ENCODE measurements at places on chromosomes 11 and 22.

- no peak for DNase-seq
These were observed 176.2 kb upstream of the NECTIN1 start for GRCh38 chr11:119905162-119905561.

DNA sequence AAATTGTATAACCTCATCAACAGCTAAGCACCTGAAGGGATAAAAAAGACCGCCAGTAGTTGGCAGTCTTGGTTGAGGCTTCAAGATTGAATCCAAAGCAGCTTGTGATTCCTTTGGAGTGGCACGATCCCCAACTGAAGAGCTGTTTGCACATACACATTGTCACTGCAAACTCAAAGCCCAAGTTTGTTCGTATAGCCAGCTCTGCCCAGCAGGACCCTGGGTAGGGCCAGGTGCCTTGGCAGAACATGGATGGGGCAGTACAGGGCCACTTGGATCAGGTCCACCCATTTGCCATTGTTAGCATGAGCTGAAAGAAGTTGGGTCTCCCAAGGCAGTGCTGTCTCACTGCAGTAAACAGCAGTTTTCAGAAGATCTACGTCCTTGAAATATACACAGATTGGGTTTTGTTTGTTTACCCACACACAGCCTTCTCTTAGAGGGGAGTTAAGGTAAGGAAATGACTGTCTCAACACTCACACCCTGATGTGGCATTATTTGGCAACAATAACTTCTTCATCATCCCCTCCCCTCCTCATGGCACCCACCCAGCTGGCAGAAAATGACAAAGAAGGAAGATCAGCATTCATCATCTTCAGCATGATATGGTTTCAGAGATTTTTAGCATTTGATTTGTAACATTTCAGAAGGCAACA lies 132.9 kb downstream of the COMMD9 start:
- DNase-seq: no peak

GRCh38 chr11:75031771-75032549 lies 43.2 kb downstream of the NEU3 start:
- DNase-seq: peak; percentile 63

- DNase-seq: no peak
These were observed 9.5 kb downstream of the STK33 start for GRCh38 chr11:8584511-8584910.

- no peak for DNase-seq
These were observed 23.8 kb downstream of the ARHGAP1 start for GRCh38 chr11:46676436-46677158.

DNA sequence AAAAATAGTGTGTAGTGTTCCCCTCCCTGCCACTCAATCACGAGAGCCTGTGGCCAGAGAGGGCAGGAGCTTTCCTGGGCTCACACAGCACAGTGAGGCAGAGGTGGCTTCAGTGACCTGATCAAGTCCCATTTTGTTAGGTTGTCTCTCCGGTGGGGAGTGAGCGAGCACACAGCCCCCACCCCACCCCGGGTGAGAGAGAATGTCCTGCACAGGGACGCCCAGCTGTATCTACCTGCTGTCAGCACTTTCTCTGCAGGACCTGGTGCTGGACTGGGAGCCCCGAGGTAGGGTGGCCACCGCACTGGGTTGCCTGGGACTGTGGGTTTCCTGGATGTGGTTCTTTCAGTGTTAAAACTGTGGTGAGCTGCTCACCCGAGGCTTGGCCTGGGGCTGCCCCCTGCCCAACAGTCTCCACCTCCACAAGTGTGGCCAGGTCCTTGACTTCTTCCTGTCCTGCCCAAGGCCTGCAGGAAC lies 6.1 kb downstream of the CAPN5 start:
- DNase-seq: no peak

All from activated CD4-positive, CD25-positive, alpha-beta regulatory T cell treated with anti-CD3 and anti-CD28 coated beads, Interleukin-2, amount 50 U/mL, for 72 hours (primary cell).